ENCODE measurements at places on chromosomes 3 and 15.

DNA sequence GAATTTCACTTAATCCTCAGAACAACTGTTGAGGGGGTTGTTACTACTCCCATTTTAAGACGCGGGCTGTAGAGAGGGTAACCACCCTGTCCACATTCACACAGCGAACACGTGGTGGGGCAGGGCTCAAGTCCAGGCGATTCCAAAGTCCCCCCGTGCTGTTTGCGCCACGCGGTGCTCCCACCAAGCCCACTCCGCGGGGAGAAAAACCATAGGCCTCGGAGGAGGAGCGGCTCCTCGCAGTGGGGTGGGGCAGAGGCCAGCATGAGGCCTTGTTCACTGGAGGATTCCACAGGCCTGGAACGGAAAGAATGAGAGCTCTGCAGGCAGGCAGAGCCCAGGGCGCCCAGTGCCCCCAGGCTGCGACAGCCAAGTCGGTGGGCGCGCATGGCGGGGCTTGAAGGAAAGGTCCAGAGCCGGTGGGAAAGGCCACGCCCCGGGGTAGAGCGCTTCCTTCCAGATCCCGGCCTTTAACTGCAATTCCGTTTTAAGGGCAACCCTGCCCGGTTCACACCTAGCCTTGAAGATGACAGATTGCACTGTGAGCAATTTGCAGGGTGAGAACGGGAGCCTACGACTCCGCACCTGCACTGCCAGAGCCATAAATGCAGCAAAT, 161.8 kb upstream of the TBL1XR1 start:
- peak; percentile 55 for DNase-seq

GRCh38 chr15:60259469-60259868, 138.3 kb downstream of the ANXA2 start:
- peak; percentile 3 for DNase-seq

- DNase-seq: no peak
These were observed 1090.2 kb downstream of the FHIT start for GRCh38 chr3:60160822-60161748.

DNA sequence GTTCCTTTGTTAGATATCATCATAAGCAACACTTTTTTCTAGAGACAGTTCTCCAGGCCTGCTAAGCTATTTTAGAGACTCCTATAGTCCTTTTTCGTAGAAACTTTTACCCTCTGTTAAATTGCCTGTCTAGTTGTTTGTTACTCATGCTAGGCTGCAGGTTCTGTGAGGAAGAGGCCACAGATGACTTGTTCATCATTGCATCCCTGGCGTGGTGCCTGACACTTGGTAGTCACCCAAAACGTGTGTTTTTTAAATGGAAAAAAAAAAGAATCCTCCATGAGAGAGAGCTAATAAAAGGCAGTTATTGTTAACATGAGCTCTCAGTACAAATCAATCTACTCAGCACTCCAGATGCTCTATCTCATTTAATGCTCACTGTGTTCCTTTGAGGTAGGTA, 35.1 kb downstream of the CCDC54 start:
- DNase-seq: no peak

DNA sequence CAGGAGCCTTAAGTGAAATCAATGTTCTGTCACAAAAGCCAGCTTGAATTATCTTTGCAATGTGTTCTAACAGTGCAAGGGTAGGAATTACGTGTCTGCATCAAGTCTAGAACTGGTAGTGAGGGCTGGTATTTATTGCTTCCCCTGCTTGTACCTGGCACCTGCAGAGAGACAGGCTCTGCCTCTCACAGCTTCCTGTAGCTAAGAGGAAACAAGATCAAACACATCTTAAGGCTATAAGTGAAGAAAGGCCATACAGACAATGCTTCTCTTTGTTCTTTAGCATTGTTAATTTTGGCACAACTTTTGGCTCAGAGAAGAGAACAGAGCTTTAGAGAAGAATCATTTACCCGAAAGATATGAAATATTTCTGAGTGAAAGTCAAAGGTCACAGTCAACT, 479.9 kb downstream of the GRM7 start:
- DNase-seq: no peak

DNA sequence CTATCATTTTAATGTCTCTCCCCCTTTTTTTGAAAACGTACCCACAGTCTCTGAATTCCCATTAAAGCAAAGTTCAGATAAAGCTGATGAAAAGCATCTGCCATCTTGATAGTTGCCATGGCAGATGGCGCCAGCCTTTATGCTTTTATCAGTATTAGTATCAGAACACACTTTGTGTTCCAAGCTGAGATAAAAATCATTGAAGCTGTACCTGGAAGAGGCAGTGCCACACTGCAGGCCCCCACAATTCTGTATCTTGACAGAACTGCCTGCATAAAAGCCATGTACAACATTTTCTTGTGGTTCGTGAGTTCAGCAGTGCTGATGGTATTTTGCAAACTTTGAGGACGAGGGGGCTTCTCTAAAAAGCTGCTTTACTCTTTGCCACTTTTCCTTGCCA, 311.7 kb downstream of the SATB1 start:
- no peak for DNase-seq

GRCh38 chr3:53196575-53197407, 35.8 kb downstream of the PRKCD start:
- DNase-seq: peak; percentile 20

DNA sequence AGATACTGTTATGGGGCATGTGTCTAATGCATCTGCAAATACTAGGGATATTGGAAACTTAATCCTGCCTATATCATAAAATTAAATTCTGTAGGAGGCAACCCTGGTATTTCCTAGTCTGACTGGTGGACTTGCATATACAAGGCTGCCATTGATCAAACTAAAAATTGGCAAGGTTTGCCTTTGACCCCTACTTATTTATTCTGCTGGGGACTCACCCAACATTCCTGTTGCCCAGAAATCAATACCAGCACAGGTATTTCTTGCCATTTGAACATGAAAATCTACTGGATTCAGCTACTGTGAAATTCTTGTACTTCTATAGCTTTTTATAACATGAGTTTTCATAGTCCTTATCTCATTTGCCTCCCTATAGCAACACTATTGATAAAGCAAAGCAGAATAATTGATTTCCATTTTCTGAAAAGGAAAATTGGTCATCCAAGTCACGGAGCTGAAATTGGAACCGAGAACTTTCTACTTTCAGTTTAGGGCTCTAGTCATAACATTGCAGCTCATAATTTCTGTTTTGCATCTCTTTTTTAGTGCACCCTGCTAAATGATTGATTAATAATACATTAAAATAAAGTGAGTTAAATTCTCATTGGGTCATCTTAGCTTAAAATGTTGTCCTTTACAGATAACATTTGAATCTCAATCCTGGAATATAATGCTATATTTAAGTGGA, 365.2 kb downstream of the MFSD1 start:
- no peak for DNase-seq

DNA sequence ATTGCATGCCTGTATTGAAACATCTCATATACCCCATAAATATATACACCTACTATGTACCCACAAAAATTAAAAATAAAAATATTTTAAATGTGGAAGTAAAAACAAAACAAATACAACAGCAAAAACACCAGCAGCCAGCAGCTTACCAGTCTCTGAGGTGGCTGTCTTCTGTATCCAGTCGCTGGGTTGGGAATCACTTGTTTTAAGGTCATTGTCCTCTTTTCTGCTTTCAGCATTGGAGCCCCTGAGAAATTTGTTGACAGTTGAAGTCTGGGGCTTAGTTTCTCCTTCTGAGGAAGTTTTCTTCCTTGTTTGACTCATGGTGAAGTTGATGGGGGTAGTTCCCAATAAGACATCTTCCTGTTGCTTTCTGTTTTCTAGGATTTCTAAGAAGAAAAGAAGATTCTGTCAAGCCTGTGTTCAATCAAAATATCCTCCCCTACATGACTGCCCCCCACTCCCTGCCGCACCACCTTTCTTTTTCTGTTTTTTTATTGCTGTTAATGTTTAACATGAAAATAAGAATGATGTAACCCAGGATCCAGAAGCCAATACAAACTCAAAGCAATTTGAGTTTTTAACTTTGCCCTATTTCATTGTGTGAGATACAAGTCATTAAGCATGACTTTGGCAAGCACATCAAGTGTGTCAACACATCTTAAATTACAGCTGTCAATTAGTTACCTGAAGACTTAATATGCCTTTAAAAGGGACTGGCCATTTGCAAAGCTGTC, at the start of gene LRRC31:
Gene LRRC31 (minus strand): TSS at position 452 of the 737 bp plus-strand sequence. CDS start 128 bp downstream, at position 324.
- peak; percentile 12 for DNase-seq

DNA sequence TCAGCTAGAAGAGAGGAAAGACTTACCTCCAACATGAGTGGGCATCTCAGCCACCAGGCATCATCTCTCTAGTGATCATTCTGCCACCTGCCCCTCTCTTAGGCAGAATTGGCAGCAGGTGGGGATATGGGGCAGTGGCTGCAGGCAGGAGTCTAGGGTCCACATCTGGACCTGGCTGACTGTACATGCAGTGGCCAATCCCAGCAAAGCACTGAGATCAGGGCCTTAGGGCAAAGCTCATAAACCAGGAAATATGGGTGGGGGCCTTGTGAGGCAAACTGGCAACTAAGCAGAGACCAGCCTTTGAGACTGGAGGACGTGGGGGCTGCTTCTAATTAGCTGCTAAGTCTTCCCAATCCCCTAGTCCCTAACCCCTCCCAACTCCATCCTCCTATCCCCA, 12.9 kb downstream of the POMGNT2 start:
- no peak for DNase-seq

DNA sequence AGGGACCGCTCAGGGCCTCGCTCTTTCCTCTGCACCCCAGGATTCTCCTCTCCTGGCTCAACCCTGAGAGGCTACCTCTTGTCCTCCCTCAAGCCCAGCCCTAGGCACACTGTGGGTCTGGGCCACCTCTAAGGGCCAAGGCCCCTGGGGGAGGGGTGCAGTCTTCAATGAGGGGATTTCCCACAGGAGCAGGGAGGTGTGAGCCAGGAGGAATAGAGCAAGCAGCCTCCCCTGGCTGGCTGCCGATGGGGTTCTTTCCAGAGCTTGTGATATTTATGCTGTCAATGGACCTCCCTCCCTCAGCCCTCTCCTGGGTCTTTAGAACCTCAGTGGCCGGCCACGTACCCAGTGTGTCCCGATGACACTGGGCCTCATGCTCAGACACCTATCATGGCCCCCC, 99.5 kb upstream of the RPL32 start:
- DNase-seq: no peak

GRCh38 chr3:157104521-157104920, 55.4 kb downstream of the CCNL1 start:
- no peak for DNase-seq

DNA sequence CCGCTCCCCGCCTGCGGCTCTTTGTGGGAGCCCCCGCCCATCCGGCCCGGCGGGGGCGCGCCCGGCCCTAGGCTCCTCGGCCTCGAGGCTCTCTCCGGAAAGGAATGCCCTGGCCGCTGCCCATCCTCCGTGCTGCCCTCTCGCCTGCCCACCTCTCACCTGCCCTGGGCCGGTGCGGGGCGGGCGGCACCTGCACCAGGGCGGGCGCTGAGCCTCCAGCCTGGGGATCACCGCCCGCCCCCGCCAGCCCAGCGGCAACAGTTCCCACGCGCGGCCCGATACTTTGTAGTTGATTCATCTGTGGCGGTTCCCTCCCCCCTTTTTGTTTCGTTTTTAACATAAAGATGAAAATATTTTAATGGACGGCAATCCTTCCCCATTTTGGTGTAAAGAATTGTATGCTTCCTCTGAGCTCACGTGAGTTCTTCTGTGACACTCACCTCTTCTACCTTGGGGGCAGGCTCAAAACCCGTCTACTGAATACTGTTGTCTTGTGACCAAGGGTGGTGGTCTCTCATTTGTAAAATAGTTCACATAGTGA, 1.9 kb downstream of the KLF13 start:
- DNase-seq: peak; percentile 2

GRCh38 chr3:167066977-167067786, 312.9 kb downstream of the ZBBX start:
- DNase-seq: peak; percentile 0

GRCh38 chr3:30616347-30617027, 10.1 kb downstream of the TGFBR2 start:
- no peak for DNase-seq

DNA sequence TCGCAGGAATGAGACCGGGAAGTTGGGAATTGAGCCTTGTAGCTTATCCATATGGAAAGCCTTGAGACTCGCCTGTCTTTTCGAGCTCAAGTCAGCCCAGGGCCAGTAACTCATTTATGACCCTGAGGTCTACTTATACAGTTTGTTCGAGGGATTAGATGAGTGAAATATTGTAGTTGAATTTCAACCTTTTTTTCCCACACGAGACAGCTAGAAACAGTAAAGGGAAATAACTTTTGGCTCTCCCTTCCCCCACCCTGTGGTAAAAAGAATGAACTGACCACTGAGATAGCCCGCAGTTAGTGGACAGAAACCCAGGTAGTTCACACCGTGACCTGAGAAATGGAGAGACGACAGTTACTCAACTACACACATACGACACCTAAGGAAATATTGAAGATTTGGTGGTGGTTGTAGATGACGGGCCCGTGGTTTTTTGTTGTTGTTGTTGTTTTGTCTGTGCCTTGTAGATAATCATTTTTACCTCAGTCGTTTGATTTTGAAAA, 841 bp downstream of the EIF3J start:
- peak; percentile 66 for DNase-seq

- DNase-seq: no peak
These were observed 14.1 kb downstream of the LYSMD4 start for GRCh38 chr15:99719096-99719541.

Data from ACHN (cell line).